Inflammatory macrophage treated with lipopolysaccharide for 1 hour (primary cell): ENCODE measurements at places on chromosomes 5 and 9.

GRCh38 chr5:102523541-102524175 is 24.9 kb upstream of the SLCO6A1 start:
- peak; percentile 28 for DNase-seq

DNA sequence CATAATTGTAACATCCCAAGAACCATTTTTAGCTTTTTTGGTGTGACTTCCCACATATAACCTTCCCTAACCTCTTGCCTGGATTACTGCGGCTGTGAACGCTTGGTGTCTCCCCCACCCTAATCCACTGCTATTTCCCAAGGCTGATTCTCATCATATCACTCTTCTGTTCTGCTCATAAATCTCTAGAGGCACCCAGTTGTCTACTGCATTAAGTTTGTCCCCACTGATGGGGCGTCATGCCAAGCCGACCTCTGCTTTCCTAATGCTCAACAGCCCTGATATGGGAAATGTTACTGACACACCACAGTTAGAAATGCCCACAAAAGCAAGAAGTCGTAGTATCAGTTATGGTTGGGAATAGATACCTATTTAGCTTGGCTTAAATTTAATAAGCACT is 24.4 kb downstream of the NPR3 start:
- no peak for DNase-seq

GRCh38 chr5:53820119-53820801 is 259.8 kb downstream of the NDUFS4 start:
- no peak for DNase-seq

GRCh38 chr9:136190237-136190601 is 14.7 kb downstream of the LHX3 start:
- DNase-seq: no peak

DNA sequence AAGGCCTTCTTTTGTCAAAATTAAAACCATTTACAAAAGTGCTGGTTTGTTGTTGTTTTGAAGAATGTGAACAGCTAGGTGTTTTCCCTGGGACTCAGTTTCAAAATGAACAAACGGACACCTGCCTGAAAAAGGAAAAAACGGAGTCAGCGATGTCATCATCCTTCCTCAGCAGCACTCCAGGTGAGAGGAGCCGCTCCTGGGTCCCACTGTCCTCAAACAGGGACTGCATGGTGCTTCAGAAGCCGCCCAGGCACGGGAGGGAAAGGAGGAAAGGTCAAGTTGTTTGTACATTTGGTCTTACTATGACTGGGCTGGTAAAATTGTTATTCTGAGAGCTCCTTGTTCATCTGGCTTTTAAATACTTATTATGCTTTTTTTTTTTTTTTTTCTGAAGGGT is 69.0 kb upstream of the ZSWIM6 start:
- no peak for DNase-seq

GRCh38 chr9:89604729-89605464 is at the start of gene GADD45G:
TSS of gene GADD45G (plus strand) at chr9:89605012. CDS start at chr9:89605122, 110 bp downstream.
- DNase-seq: peak; percentile 96

DNA sequence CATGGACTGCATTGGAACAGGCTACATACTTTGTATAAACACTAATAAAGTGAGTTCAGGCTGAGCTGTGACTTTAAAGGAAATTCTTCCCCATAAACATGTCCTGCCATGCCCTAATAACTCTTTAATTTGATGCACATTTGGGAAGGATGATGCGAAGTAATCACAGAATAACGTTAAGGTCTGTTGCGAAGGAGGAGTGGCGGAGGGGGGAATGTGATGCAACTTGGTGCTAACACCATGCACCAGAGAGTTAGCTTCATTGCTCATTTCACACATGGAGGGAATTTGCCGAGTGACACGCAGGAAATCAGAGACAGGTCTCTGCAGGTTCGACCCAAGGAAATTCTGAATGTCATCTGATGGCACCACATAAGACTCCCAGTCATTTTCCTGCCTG is 32.9 kb downstream of the SLIT3 start:
- no peak for DNase-seq
